ENCODE measurements at places on chromosomes 7 and 10.

DNA sequence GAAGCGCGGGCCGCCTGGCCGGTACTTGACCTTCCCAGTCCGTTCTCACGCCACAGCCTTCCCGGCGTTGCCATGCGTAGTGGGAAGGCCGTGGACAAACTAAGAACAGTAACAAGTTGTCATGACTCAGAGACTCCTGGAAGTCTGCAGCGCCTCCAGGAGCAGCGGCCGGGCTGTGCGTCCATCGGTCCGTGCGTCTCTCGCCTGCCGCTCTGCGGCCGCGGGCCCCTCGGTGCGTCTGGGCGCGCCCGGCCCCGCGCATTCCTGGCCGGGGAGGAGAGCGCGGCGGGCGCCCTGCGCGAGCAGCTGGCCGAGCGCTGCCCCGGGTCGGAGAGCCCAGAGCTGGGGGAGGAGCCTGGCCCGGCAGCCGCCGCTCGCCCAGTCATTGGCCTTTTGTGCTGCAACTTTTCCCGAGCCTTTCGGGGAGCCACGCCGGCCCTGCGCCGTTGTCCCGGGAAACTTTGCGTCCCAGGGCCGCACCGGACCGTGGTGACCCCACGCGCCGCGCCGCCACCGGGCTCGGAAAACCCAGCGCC, 123.7 kb downstream of the TACC2 start:
- DNase-seq: no peak

DNA sequence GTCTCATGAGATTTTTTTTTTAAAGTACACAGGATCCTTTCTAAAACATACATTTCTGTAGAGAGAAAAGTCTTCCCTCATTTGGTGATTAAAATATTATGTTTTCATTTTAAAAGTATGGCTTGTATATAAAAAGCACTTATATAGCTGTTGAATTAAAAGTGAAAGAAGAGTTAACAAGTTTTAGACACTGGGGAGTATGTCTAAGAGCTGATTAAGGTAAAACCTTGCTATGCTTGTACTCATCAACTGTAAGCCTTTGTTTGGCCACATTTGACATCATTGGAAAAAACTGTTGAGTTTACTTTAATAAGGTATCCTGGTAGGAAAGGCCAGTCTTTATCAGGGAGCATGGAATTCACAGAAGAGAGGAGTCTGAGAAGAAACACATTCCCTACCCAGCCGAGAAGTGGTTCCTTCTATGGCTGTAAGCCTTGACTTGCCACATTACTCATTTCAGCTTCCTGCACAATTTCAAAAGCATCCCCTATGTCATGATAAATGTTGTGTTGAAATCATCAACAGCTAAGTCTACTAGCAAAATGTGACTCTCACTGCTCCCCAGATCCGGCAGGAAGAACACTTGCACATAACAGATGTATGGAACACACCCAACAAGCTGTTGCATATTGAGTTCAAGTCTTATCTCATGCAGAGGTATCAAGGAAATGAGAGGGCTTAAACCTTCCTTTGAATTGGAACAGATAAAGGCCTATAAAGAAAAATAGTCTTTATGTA, 171.8 kb upstream of the CDK1 start:
- no peak for DNase-seq

DNA sequence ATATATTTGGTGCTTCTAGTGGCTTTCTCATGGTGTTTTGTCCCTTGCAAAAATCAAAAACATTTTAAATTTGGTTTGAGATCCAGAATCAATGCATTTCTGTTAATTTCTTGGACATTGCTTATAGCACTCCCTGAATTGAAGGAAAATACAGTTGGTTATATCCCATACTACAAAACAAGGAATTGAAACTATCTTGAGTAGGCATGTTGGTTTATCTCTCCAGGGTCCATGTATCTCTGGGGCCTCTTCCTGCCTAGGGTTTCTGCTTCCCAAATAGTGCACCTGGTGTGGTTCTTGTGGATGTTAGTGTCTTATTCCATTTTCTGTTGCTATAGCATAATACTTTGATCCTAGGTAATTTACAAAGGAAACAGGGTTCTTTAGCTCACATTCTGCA, 212.4 kb downstream of the CAMK1D start:
- DNase-seq: no peak

DNA sequence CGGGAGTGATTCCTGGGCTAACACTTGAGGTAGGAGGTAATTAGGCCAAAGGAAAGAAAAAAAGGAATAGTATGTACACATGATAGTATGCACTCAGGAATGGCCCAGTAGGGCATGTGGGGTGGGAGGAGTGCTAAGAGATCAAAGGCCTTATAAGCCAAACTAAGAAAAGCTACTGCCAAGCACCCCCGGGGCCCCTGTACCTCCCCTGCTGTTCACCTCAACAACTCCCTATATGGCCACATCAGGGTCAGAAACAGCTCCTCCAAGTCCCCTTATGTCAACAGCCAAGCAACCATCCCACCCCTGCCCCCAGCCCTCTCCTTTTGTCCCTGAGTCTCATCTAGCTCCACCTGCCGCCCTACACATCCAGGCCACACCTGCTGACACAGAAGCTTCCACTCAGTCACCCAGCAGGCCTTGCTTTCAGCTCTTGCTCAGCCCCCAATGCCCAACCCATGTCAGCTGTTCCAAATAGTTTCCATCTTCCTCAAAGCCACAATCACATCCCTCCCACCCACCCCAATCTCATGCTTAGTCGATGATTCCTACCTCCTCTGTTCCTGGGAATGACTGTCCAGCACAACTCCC, 80.2 kb downstream of the SORBS1 start:
- no peak for DNase-seq

- no peak for DNase-seq
Observed at GRCh38 chr10:78749898-78750297, 318.9 kb upstream of the ZMIZ1 start.

- no peak for DNase-seq
Observed at GRCh38 chr10:44818041-44818649, 93.0 kb upstream of the TMEM72 start.

DNA sequence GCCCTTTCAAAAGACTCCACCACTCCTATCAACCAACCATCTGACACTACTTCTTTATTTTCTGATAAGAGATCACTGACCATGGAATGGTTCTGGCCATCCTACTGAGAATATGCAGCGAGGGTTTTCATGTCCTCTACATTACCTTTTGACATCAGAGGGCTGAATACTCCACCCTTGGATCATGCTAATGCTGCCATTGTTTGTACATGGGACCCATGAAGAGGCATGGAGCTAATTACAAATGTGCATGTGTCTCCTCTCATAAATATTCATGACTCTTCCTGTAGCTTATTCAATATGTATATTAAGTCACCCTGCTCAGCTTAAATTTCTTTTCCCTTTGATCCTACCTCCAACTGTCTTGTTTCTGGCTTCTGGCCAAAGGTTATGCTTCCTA, 1065.8 kb upstream of the GHITM start:
- DNase-seq: no peak

GRCh38 chr7:127733986-127734385, 82.0 kb downstream of the SND1 start:
- no peak for DNase-seq

DNA sequence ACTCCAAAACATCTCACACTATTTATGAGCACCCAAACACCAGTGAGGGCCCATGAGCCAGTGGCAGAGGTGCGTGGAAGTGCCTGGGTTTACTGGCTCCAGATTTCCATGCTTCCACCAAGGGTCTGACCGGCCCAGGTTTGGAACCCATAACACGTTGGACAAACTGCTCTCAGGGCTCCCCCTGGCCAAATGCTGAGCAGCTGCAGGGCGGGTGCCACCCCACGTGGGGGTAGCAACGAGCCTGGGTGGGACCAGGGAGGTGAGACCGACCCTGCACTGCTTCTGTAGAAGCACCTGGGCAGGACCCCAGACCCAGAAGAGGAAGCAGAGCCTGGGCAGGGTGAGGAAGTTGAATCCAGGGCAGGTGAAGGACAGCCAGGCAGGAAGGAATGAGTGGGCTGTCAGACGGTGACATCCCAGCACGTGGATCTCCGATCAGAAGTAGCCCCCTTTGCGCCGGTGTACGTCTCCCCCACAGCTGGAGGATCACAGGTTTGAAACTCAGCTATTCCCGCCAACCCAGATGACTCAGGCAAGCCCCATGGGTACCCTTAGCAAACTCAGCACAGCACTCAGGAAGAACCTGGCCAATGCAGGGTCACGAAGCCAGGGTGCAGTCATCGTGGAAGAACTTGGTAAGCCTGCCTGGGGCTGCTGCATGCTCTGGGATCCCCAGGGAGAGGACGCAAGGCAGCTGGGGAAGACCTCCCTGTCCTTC, 100.4 kb upstream of the DDC start:
- no peak for DNase-seq

GRCh38 chr7:13839063-13839462, 150.4 kb downstream of the ETV1 start:
- DNase-seq: peak; percentile 94

- no peak for DNase-seq
Observed at GRCh38 chr7:24337180-24337579, 53.2 kb downstream of the NPY start.

DNA sequence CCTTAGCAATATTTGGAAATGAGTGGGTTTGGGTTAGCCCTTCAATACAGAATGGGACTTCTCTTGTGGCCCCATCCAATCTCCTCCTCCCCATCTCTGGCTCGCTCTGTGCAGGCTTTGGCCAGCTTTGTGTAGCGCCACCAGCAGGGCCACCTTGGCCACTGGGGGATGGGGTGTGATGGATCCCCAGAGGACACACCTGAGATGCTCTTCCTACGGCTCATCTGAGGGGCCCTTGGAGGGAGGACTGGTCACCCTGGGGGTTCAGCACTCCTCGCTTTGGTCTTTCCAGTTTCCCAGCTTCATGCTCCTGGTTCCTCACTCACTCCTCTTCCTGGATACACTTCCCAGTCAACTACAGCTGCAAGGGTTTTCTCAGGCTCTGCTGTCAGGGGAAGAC, 15.3 kb upstream of the C10orf90 start:
- no peak for DNase-seq

DNA sequence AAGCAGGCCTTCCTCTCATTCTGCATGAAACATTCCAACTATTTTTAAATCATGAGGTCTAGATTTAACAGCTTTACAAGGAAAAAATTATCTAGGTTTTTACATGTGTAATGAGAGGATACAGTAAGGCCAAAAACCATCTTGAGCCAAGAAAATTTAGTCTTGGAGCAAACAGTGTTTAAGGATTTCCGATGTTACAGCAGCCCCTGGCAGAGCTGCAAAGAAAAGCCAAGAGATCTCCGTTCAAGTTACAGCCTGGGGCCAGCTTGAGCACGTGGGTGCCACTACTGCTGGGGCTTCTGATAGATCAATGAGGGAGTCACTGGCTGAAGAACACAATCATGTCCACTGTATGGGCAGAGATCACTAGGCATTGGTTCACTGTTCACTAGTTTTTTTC, 156.2 kb downstream of the EVX1 start:
- DNase-seq: no peak

DNA sequence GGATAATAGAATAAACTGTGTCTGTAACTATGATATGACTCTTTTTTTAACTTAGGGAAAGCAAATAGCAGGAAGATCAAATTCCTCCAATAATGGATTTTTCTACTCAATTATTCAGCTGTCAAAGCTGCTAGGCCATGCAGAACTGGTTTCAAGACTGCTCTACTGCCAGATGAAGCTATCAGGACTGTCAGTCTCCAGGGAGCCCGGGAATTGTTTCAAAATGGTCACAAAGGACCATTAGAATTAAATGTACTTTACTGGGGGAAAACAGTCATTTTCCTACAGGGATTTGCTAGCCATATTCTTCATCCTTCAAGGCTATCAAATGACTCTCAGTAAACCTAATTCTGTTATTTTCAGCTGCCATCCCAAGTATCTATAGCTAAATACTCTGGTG, 276.3 kb downstream of the LHFPL3 start:
- no peak for DNase-seq

- DNase-seq: no peak
Observed at GRCh38 chr7:2512713-2513112, 6.9 kb upstream of the LFNG start.

DNA sequence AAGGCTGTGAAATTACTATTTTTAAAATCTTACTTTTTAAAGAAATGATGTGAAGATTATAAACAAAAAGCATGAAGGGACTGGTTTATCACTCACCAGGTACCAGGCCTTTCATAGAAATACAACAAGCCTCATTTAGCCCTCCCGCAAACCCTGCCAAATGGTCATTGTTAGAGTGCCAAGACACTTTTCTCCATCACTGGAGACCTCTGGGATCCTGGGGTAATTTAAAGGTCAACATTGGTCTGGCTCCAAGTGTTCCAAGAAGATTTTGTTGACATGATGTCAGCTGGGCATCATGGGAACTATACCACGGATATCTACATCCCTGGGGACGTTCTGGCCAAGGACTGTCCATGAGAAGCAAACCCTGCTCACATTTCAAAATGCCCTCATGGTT, 138.0 kb upstream of the FRMD4A start:
- no peak for DNase-seq

GRCh38 chr7:40826411-40827221, 691.8 kb downstream of the SUGCT start:
- DNase-seq: no peak
